ENCODE measurements at places on chromosomes 4 and X. TPM values are rescaled to one million over a fixed set of nuclear protein-coding genes. Genes with fewer than 3 reads are reported as not detected.

DMRTC1 gene
- total RNA-seq = not detected

DNA sequence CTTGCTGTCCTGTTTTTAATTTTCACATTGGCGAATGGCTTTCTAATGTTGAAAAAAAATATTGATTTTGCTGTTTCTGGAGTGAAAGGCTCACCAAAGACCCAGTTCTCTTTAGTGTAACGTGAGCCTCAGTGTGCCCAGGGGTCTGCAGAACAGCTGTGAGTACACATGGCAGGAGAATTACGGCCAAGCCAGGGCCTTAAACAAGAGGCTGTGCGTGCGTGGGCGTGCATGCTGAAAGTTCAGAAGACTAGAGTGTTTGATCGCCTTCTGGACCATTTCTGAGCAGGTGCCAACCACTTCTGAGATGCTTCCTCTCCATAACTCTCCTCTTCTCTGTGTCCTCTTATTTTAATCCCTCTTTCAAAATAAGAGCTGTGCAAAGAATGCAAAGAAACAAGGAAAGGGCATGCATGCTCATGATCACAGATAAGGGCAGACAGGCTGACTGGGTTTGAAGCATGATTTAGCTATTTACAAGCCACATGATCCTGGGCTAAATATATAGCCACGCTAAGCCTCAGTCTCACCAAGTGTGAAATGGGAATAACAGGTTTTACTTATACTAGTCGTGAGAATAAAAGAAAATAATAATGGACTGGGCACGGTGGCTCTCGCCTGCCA, 9.9 kb downstream of the PHEX start:
- H3K36me3 ChIP-seq = no peaks in the 10 kb centered on the region
- no peaks in the 10 kb centered on the region for H3K4me1 ChIP-seq
- H3K27ac ChIP-seq = no peak overlapping the region
- H3K4me3 ChIP-seq = no peak overlapping the region
- H3K27me3 ChIP-seq = no peaks in the 10 kb centered on the region
- no peak for DNase-seq

GRCh38 chr4:137960371-137961050, 281.6 kb downstream of the SLC7A11 start:
- no peak overlapping the region for H3K4me3 ChIP-seq
- H3K4me1 ChIP-seq = no peaks in the 10 kb centered on the region
- 0 out of 2 replicates have a peak, but pooled peaks cover 2% of the 10 kb centered on the region for H3K27me3 ChIP-seq
- no peak for DNase-seq

DNA sequence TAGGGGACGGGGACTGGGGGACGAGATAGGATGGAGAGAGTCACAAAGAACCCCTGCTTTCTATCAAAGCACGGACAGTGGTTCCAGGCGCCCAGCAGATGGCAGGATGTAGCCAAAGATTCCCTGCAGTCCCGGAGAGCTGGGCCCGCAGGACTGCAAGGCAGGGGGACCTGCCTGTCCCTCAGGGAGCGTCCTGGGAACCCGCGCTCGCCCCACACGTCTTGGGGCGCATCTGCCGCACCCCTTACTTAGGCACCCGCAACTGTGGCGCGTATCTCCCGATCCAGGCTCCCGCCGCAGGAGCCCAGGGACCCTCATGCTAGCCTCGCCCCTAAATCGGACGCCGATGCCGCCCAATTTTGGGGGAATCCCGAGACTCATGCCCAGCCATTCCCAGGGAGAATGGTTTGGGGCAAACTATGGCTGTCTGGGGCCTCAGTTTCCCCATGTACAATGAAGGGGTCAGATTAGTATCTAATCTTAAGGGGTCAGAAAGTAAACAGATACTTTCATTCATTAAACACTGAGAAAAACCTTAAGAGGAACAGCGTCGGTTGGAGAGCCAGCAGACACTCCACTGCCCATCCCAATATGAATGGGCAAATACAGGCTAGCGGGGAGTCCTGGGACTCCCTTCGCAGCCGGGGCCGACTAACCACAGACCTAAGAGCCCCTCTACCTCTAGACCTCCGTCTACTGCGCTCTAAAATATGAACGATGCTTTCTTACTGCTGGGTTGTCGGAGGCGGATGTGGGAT, 581 bp upstream of the STK32B start:
- DNase-seq = peak; percentile 69
- H3K4me3 ChIP-seq = no peak overlapping the region
- H3K27ac ChIP-seq = no peak overlapping the region
- H3K27me3 ChIP-seq = no peaks in the 10 kb centered on the region

DCAF8L2 gene
- not detected for total RNA-seq

DNA sequence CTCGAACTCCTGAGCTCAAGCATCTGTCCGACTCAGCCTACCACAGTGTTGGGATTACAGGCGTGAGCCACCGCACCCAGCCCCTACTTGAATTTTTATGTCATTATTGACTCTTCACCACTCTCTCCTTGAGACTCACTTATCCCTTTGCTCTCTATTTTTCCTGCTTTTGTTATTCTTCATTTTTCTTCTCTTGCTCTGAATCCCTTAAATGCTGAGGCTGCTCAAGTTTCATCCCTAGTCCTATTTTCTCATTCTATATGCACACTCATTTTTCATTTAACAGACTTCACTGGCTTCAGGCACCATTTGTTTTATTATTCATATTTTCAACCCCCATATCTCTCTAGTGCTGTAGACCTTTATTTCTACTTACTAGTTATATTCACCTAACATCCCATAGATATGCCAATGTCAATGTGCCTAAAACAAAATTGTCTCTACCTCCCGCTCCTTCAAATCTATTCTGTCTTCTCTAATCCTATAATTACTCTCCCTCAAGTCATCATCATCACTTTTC, 85.7 kb downstream of the APOOL start:
- no peaks in the 10 kb centered on the region for H3K4me1 ChIP-seq
- DNase-seq = no peak
- H3K4me3 ChIP-seq = no peak overlapping the region
- H3K27ac ChIP-seq = no peak overlapping the region

MAD2L1 gene
- 37.2 TPM for total RNA-seq

GRCh38 chr4:24730256-24731001, 64.9 kb upstream of the SOD3 start:
- no peak for DNase-seq
- no peaks in the 10 kb centered on the region for H3K27me3 ChIP-seq

CCNA2 gene
- 37.0 TPM for total RNA-seq

GRCh38 chrX:74606342-74606741, 8.1 kb downstream of the RLIM start:
- no peaks in the 10 kb centered on the region for H3K4me1 ChIP-seq
- no peaks in the 10 kb centered on the region for H3K27me3 ChIP-seq
- H3K27ac ChIP-seq = no peak overlapping the region
- no peak overlapping the region for H3K4me3 ChIP-seq
- no peak for DNase-seq

GAGE12E gene
- total RNA-seq = not detected

GRCh38 chr4:21374641-21375368, 573.8 kb downstream of the KCNIP4 start:
- no peaks in the 10 kb centered on the region for H3K27me3 ChIP-seq
- no peak overlapping the region for H3K27ac ChIP-seq
- H3K4me3 ChIP-seq = no peak overlapping the region
- DNase-seq = no peak

DNA sequence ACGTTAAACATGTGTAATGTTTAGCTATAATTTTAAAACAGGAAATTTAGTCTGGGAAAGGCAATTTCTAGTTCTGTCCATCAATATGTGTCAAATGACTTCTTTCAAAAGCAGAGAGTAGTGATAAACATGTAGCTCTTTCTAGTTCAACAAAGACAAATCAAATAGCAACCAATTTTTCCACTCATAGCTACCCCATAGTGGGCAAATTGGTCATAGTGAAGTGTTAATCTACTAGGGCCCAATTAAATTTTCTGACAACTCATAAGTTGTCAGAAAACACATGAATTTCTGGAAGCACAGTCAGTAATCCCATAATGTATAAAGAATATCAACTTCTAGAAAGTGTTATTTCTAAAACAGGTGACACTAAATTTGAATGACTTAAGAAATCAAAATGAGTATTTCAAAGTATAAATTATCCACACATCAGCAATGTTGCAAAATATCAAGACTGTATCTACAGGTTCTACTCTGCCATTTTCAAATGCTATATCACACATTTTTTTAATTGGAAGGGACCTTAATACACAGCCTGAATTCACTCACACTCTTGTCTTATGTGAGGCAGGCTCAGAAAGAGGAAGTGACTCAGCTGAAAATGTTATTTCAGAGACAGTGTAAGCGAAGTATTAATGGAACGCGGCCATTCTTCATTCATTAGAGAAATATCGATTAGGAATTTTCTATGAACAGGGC, 7.7 kb downstream of the OCIAD2 start:
- H3K27ac ChIP-seq = 0 out of 2 replicates have a peak overlapping the region, but pooled peaks have one; percentile 23
- H3K36me3 ChIP-seq = peaks cover 20% of the 10 kb centered on the region
- H3K4me3 ChIP-seq = no peak overlapping the region
- H3K4me1 ChIP-seq = peaks cover 12% of the 10 kb centered on the region

DNA sequence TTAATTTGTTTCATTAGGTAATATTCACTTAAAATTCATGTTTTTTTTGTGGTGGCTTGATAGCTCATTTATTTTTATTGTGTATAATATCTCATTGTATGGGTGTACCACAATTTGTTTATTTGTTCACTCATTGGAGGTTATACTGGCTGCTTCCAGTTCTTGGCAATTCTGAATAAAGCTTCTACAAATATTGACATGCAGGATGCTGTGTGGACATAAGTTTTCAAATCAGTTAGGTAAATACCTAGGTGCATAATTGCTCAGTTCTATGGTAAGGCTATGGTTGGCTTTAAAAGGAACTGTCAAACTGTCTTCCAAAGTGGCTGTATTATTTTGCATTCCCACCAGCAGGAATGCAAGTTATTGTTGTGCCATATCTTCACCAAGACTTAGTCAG, 504.5 kb upstream of the GALNTL6 start:
- H3K36me3 ChIP-seq = no peaks in the 10 kb centered on the region
- no peaks in the 10 kb centered on the region for H3K27me3 ChIP-seq
- no peak overlapping the region for H3K27ac ChIP-seq
- no peaks in the 10 kb centered on the region for H3K4me1 ChIP-seq
- no peak overlapping the region for H3K4me3 ChIP-seq

DNA sequence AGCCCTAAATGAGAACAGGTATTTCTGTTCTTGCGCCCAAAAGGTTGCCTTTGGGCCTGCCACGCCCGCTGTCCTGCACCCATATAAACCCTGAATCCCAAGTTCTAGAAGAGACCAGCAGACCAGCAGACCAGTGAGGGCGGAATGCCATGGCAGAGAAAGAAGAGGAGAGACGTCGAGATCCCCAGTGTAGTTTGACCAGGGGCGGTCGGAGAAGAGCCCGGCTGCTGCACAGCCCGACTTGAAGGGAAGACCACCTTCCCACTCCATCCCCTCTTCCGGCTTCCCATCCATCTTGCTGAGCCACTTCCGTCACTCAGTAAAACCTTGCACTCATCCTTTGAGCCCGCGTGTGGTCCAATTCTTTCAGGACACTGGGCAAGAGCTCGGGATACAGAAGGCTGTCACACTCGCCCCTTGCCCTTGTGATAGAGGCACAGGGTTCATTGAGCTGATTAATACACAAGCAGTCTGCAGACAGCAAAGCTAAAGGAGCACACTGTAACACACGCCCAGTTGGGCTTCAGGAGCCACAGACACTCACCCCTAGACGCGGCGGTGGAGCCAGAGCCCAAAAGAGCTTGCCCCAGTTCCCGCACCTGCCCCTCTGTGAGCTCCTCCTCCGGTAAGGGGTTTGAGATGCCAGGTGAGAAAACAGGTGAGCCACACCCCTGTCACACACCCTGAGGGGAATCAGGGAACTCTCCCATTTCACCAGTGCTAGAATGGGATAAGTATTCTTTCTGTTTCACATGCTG, 230.8 kb downstream of the PCDH10 start:
- no peaks in the 10 kb centered on the region for H3K27me3 ChIP-seq
- no peaks in the 10 kb centered on the region for H3K36me3 ChIP-seq
- no peak overlapping the region for H3K4me3 ChIP-seq
- H3K27ac ChIP-seq = no peak overlapping the region
- H3K4me1 ChIP-seq = no peaks in the 10 kb centered on the region
- DNase-seq = no peak

SYTL5 gene
- not detected for total RNA-seq

GRCh38 chr4:85952972-85953650, 406.7 kb downstream of the MAPK10 start:
- H3K4me1 ChIP-seq = no peaks in the 10 kb centered on the region
- H3K4me3 ChIP-seq = no peak overlapping the region
- no peak for DNase-seq
- H3K27me3 ChIP-seq = no peaks in the 10 kb centered on the region

- no peaks in the 10 kb centered on the region for H3K27me3 ChIP-seq
- H3K4me3 ChIP-seq = no peak overlapping the region
- no peak for DNase-seq
- no peaks in the 10 kb centered on the region for H3K4me1 ChIP-seq
- no peaks in the 10 kb centered on the region for H3K36me3 ChIP-seq
These were observed 205.9 kb downstream of the SOWAHB start for GRCh38 chr4:76691807-76692582.

HEPH gene
- total RNA-seq = not detected

DNA sequence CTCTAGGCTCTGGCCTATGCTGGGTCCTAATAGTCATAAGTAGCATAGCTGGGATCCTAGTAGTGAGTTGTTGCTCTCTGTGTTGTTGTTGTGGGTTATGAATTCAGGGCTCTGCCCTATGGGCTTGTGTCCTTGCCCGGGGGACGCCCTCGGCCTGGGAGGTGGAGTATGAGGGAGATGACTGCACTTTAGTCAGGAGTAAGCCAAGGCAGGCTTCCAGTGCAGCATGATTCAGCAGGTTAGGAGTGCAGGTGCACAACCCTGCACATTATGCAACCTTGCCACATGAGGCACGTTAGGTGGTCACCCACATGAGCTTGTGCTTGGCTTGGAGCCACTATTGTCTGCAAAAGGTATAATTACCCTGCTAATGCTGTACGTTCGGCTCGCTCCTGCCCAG, 58.4 kb upstream of the CCDC149 start:
- H3K4me3 ChIP-seq = no peak overlapping the region
- no peaks in the 10 kb centered on the region for H3K36me3 ChIP-seq
- H3K27me3 ChIP-seq = no peaks in the 10 kb centered on the region
- H3K27ac ChIP-seq = no peak overlapping the region
- peaks cover 11% of the 10 kb centered on the region for H3K4me1 ChIP-seq

DNA sequence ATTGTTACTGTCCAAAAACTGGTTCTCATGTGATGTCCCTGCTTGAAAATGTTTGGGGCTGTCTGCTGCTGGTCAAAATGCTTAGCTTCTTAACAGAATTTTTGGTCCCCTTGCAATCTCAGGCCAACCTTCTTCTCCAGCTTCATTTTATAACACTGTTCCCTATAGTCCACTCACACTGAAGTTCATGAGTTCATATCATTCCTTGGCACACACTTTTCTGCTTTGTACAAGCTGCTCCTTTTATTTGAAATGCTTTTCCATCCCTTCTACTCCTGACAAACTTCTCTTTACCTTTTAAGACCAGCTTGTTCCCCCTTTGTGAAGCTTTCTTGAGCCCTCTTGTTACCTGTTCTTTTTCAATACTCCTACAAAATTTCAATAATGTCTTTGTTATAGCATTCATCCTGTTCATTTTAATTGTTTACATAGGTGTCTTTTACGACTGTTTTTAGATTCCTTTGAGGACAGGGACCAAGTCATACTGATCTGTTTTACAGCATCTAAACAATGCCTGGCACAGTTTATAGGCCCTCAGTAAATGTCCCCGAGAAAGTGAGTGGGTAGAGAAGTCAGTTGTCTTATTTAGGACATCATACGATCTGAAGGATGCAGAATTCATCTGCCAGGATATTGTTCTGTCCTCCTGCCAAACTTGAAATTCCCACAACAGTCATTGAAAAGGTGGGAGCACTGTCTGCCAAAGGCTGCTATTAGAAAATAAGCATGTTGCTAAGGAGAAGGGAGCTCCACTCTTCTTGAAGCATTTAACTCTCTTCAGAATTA, 134.4 kb upstream of the BMPR1B start:
- no peak overlapping the region for H3K4me3 ChIP-seq
- H3K27ac ChIP-seq = no peak overlapping the region
- no peaks in the 10 kb centered on the region for H3K4me1 ChIP-seq
- DNase-seq = no peak
- H3K27me3 ChIP-seq = no peaks in the 10 kb centered on the region

MXRA5 gene
- not detected for total RNA-seq
